ENCODE measurements at places on chromosomes 16 and 17.

- no peak for DNase-seq
These were observed 40.2 kb downstream of the ARL4D start for GRCh38 chr17:43439041-43439440.

DNA sequence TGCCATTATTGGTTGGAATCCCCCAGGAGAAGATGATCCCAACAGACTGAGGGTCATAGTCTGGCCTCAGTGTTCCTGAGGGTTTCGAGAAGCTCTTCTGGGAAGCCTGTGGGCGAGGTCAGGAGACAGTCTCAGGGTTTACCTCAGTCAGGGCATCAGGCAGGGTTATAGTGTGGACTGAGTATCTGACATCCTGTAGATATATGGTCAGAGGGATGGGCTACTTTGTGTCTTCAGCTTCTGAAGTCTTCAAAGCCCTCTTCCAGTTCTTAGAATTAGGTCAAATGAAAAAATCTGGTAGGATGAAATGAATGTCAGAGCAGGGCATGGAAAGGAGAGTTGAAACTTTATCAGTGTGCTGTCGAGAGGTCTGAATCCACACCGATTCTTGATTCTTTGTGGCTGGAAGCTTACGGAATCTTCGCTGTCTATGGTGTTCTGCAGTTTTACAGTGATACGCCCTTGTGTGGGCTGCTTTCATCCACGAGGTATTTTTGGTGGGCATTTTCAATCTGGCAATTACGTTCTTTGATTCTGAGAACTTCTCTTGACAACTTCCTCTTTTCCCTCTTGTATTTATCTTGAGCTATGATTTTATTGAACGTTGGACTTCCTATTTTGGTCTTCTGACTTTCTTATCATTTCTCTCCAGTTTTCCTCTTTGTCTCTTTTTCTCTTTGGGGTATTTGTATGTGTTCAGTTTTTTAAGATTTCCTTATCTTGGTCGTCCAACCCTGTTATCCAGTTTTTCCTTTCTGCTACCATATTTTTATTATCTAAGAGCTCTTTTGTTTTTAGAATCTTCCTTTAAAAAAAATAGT, 30.4 kb downstream of the BPTF start:
- no peak for DNase-seq

GRCh38 chr17:6463616-6464445, 19.6 kb downstream of the PIMREG start:
- no peak for DNase-seq

GRCh38 chr17:7881276-7882054, 7.1 kb upstream of the CHD3 start:
- DNase-seq = no peak

GRCh38 chr16:61403386-61403785, 632.9 kb downstream of the CDH8 start:
- DNase-seq = no peak

GRCh38 chr16:75647112-75647491, 363 bp downstream of the KARS1 start:
- no peak for DNase-seq

DNA sequence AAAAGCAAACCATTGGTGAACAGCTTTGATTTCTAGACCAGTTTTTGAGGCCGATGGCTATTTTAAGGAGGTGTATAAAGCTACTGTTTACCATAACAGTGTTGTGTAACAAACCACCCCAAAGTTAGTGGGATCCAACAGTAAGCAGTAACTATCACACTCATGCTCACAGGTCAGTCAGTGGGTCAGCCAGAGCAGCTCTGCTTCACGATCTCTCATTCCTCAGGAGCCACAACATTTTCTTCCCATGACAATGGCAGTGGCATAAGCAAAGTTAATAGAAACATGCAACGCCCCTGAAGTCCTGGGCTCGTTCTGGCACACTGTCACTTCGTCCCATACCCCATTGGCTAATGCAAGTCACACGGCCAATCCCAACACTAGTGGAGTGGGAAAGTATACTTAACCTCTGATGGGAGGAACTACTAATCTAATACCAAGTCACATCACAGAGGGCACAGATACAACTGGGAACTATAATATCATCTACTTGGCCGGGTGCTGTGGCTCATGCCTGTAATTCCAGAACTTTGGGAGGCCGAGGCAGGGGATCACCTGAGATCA, 28.0 kb upstream of the B4GALNT2 start:
- no peak for DNase-seq

GRCh38 chr16:27756206-27756970, 206.4 kb downstream of the KATNIP start:
- DNase-seq = no peak

DNA sequence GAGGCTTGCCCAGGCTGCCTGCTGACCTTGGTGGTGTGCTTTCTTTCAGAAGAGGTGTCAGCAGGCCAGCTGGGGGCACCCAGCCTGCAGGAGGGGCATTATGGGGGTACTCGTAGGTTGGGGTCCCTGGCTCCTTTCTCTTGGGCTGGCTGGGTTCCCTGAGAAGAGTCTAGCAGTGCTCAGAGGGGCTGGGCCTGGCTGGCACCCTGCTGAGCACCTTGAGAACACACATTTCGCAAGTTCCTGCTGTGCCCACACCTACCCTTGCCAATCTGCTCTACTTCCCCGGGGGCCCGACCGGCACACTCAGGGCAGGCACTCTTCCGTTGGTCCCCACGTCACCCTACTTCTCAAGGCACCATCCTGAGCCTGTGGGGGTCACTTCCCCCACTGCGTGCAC, 5.1 kb downstream of the CEMP1 start:
- DNase-seq = no peak

GRCh38 chr17:70323269-70323668, 153.9 kb downstream of the KCNJ2 start:
- DNase-seq = no peak

DNA sequence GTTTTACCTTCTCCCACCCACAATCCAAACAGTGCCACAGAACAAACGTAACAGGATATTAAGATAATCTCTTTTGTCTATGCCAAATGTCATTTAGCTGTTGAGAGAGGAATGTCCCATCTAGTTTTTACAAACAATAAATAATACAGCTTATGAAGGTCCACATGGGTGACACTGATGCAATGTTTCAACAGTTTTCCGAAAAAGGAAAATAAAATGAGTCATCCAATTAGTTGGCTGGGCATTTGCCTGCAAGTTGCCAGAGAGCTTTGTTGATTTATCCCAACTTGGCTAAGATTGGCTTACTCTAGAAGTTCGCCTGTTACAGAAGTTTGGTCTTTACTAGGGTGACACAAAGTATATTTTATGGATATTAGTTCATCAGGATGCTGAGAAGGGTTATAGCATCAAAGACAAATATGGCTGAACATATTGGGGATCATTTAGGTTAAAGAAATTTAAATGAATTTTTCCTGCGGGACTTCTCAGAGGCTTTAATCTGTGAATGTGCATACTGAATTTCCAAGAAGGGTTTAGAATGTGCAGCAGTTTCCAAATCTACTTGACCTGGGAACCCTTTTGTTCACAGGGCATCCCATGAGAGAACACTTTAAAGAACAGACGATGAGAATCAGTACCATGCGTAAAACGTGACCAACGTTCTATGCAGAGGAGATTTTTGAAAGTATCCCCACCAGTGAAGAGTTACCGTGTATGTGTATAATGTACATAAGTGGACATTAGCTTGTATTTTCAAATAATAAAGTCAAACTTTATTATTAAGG, 73.1 kb downstream of the CDH13 start:
- DNase-seq = no peak

GRCh38 chr17:17904166-17905035, 67.6 kb upstream of the SREBF1 start:
- DNase-seq = no peak

DNA sequence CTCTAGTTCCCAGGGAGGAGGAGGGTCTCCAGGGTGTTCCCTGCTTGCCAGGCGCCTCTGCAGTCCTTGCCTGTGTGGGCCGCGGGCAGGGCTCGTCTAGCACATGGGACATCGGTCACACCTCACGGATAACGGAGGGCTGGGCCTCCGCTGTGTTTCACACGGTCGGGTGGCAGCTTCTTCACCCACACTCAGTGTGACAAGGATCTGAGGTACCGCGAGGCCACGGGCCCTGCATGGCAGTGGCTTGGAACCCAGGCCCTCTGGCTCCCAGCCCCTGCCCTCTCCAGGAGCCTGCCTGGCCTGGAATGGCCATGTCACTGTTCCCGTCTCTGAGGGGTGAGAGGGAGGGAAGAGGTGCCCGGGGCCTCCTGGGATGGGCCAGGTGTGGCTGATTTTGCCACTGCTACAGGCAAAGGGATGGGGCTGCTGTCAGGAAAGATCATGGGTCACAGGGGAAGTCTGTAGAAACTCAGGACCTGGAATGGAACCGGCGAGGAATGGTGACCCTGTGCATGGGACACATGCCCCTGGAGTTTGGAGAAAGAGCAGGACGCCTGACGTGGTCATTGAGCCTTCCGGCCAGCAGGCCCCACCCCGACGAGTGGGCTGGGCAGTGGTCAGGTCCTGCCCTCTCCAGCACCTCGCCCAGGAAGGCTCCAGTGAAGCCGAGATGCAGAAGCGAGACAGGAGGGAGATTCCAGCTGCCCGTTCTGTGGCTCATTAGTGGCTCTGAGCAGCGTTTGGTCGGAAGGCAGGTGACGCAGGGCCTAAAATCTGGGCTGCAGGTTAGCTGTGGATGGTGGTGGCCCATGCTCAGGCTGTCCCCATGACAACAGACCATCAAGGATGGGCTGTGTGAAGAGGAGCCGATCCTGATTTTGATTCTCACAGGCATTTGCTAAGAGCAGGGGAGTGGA, 76.5 kb upstream of the GSE1 start:
- DNase-seq = no peak

GRCh38 chr17:63445571-63445953, 544 bp downstream of the CYB561 start:
- DNase-seq = no peak

DNA sequence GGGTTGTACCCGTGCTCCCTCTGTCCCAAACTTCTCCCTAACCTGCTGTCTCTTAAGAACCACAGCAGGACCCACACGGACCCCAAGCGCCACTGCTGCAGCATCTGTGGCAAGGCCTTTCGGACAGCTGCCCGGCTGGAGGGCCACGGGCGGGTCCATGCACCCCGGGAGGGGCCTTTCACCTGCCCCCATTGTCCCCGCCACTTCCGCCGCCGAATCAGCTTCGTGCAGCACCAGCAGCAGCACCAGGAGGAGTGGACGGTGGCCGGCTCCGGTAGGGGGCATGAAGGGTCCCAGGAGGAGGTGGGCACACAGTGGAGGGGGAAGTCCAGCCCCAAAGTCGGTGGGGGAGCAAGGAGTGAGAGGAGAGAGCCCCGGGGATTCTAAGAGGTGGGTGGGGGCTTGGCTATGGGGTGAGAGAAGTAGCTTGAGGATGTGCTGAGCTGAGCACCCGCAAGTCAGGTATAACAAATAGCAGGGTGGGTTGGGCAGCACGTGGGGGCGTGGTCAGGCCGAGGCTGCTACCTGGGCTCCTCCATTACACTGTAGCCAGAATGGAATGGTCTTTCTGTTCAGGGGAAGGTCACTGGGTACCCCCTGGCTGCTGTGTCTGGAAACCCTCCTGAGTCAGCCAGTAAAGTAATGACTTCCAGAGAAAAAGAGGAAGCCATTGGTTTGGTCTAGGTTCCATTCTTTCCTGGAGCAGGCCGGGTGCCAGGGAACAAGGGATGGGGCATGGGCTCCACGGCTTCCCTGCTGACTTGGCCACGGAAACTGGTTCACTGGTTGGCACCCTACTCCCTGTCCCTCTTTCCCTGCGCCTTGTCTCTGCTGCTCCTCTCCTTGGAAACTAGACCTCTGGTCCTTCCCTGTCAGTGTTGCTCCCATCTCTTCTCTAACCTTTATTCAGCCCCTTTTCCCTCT, 7.1 kb downstream of the PRSS53 start:
- no peak for DNase-seq

- no peak for DNase-seq
These were observed 53.0 kb downstream of the IKZF3 start for GRCh38 chr17:39810939-39811728.

DNA sequence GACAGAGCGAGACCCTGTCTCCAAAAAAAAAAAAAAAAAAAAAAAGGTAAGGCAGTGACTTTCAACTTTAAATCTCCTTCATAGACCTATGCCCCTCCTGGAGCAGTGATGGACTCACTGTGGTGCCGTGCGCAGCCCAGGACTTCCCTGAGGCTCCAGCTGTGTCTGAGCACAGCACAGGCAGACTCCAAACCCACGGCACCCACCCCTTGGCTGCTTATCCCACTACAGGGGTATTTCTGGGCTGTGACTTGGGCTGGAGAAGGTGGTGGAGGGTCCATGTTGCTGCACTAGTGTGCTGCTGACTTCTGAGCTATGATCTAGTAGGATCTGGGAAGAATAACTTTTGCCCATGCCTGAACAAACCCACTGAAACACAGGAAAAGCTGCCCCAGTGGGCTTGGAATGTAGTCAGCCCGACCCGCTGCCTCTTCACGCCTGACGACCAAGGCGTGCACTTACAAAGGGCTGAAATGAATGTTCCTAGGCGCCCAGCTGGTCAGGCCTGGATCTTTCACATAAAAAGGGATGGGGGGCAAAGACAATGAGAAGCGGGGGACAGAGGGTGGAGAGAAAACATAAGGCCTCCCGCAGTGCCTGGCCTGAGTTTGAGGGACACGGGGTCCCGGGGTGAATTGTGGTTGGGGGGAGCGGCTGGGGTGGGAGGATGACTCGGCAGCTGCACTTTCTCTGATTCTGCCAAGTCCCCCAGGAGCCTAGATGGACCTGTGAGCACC, 83.0 kb downstream of the IRF8 start:
- DNase-seq = no peak

DNA sequence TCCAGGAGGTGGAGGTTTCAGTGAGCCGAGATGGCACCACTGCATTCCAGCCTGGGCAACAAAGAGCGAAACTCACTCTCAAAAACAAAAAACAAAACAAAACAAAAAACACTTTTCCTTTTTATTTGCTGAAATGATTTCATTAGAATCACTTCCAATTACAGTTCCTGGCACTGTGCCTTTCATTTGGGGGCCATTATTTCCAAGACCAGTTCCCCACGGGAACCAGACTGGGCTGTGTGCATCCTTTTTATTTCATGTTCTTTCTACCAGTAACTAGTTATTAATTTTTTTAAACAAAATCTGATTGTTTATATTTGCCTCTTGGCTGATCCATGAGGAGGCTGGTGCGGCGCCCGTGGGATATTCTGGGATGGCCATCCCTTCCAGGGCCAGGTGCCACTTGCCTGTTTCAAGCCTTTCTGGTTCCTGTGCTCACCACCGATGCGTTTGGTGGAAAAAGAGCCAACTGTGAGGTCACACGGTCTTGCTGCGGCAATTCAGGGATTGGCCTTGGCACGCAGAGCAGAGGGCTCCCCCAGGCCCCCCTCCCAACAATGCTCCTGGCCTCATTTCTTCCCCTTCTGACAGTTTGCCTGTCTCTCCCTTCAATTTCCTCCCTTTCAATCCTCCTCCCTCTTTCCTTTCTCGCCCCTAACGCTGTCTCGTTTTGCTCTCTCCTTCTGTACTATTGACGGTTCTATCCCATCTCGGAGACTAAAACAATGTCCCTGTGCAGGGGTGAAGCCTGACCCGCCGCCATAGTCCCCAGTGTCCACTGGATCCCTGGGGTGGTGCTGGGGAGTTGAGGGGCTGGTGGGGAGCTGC, 13.4 kb downstream of the UBALD1 start:
- no peak for DNase-seq

GRCh38 chr17:82837586-82838320, 2.1 kb downstream of the ZNF750 start:
- DNase-seq = no peak

- DNase-seq = no peak
These were observed 6.1 kb downstream of the ITGB4 start for GRCh38 chr17:75727391-75727790.

Data from stimulated activated CD4-positive, alpha-beta T cell treated with anti-CD3 and anti-CD28 coated beads, Interleukin-12 subunit alpha, Interleukin-12 subunit beta, amount 100 ng/mL, for 48 hours (primary cell).